ENCODE measurements at places on chromosomes 6 and 20.

- DNase-seq = no peak
These were observed 97.9 kb upstream of the PTPRT start for GRCh38 chr20:43287637-43288036.

DNA sequence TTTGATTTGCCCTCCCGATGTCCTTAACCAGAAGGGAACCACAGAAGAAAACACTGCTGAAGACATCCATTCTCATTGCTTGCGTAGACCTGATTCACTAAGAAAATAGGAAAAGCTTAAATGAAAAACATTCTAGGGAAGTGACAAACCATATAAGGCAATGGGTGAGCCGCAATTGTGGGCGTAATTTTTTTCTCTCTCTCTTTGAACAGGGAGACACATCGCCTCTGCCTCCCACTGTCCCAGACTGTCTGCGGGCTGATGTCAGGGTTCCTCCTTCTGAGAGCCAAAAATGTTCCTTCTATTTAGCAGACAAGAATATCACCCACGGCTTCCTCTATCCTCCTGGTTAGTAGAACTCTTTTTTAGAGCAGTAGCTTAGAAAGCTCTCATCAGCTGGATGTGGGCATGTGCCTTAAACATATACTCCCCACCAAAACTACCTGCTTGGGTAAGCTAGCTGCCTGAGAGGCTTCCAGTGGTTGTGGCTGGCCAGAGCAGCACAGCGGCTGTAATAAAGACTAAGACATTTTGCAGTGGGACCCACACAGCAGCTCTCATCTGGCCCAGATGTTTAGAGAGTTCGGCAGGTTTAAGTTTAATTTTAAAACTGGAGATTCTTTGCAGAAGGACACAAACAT is 22.7 kb upstream of the CTAGE9 start:
- DNase-seq = no peak

- DNase-seq = no peak
These were observed 34.5 kb downstream of the APCDD1L start for GRCh38 chr20:58480551-58481336.

GRCh38 chr6:12150812-12151432 is 138.8 kb downstream of the HIVEP1 start:
- peak; percentile 60 for DNase-seq

- DNase-seq = no peak
These were observed 106.9 kb downstream of the TFAP2B start for GRCh38 chr6:50925548-50925947.

DNA sequence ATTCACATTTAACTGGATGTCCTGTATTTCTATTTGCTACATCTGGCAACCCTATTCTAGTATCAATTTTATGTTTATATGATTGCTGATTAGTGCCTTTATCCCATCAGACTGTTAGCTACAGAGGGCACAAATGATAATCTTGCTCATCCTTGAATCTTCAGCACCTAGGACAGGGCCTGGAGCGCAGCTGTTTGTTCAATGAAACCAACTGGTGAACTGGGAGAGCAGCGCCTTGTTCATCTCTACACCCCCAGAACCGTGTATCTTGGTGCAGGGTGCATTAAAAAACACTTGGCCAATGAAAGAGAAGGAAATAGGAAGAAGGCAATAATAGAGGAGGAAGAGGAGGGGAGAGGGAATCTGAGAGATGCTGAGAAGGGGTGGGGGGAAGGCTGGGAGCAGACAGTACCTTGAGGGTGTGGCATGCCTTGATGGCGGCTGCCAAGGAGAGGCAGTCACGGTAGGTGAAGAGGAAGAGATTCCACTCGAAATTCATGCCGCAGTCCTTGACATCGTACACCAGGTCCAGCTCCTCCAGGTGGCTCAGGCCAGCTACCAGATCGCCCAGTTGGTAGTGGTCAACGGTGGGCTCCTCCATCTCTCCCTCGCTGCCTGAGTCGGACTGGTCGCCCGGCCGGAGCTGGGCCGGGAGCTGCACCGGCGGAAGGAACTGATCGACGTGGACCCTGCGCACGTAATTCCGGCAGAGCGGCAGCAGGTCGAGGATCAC is 15.5 kb downstream of the TMEM151B start:
- no peak for DNase-seq

Data from activated CD4-positive, alpha-beta T cell treated with anti-CD3 and anti-CD28 coated beads for 36 hours (primary cell).